Naive thymus-derived CD8-positive, alpha-beta T cell (primary cell): ENCODE measurements at places on chromosomes 7 and 10. TPM values are rescaled to one million over a fixed set of nuclear protein-coding genes. Genes with fewer than 3 reads are reported as not detected.

The EEPD1 gene
- total RNA-seq, result 1.2 TPM

The FAM131B gene
- total RNA-seq, result 0.78 TPM

The LRRC18 gene
- total RNA-seq, result not detected

The ZNF25 gene
- total RNA-seq, result 9.6 TPM

The CALML5 gene
- total RNA-seq, result not detected

The HMX2 gene
- not detected for total RNA-seq

The MBL2 gene
- total RNA-seq, result not detected

The LLCFC1 gene
- not detected for total RNA-seq

The ZNF92 gene
- 32.0 TPM for total RNA-seq

The CCDC172 gene
- not detected for total RNA-seq

The BTBD16 gene
- not detected for total RNA-seq

The FBH1 gene
- 89.1 TPM for total RNA-seq

The ABCB1 gene
- total RNA-seq, result 58.7 TPM
